ENCODE measurements at places on chromosomes 3 and 15. TPM values are rescaled to one million over a fixed set of nuclear protein-coding genes. Genes with fewer than 3 reads are reported as not detected.

GRCh38 chr15:45378913-45379262 lies 544 bp upstream of the GATM start:
- H3K4me1 ChIP-seq = peaks cover 4% of the 10 kb centered on the region
- no peaks in the 10 kb centered on the region for H3K27me3 ChIP-seq
- H3K36me3 ChIP-seq = no peaks in the 10 kb centered on the region
- no peak for DNase-seq

DNA sequence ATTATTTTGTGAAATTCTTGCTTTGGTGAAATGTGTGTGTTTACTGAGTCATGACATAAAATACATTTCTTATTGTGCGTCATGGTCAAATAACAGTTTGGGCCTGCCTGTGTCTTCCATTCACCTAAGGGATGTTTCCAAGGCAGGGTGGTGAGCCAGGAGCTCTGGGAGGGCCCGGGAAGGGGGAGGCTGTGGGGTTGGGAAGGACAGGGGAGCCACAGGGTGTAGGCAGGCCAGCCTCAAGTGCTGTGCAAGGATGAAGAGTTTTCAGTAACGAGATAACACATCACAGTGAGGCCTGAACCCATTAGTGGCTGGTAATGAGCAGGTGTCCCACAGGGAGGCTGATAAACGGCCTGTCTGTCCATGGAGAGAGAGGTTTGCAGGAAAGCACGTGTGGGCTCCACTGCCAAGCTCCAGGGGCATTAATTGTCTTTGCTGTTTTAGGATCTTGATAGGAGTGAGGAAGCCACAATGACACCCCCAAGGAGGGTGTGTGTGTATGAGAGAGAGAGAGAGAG lies 35.6 kb upstream of the SEC13 start:
- H3K27me3 ChIP-seq = no peaks in the 10 kb centered on the region
- no peak overlapping the region for H3K27ac ChIP-seq
- peaks cover 3% of the 10 kb centered on the region for H3K4me1 ChIP-seq
- no peak for DNase-seq
- no peaks in the 10 kb centered on the region for H3K36me3 ChIP-seq

GRCh38 chr15:96325541-96326327 lies 4.8 kb upstream of the NR2F2 start:
- no peak for DNase-seq
- H3K36me3 ChIP-seq = no peaks in the 10 kb centered on the region
- H3K4me1 ChIP-seq = peaks cover 4% of the 10 kb centered on the region

- no peaks in the 10 kb centered on the region for H3K36me3 ChIP-seq
- H3K4me3 ChIP-seq = no peak overlapping the region
- H3K27ac ChIP-seq = no peak overlapping the region
- H3K4me1 ChIP-seq = no peaks in the 10 kb centered on the region
- H3K27me3 ChIP-seq = no peaks in the 10 kb centered on the region
- no peak for DNase-seq
Observed at GRCh38 chr15:37733628-37734027, 200.8 kb upstream of the TMCO5A start.

DNA sequence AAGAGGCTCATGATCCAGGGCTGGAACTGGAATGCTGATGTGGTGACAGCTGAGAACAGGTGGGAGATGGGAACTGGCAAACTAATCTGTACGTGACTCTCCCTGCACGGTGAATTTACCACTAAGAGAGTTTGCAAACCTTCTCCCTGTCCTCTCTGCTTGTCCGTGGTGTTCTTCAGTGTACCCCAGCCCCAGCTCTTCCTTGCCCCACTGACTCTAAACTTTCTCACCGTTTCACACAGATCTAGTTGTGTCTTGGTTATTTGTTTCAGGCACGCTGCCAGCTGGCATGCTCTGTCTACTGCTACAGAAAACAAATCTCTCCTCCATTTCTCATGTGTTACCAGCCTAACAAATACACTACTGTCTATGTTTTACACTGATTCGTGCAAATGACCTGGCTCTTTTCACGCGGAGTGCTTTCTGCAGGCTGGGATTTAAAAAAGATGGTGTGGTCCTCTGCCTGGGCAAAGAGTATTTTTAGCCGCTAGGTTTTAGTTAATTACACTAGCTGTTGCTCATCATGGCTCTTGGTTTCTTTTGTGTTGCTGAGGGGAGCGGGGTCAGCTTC lies 192.7 kb upstream of the LRIG1 start:
- peaks cover 7% of the 10 kb centered on the region for H3K4me1 ChIP-seq
- H3K27ac ChIP-seq = no peak overlapping the region
- H3K4me3 ChIP-seq = no peak overlapping the region
- peak; percentile 53 for DNase-seq
- no peaks in the 10 kb centered on the region for H3K36me3 ChIP-seq

DNA sequence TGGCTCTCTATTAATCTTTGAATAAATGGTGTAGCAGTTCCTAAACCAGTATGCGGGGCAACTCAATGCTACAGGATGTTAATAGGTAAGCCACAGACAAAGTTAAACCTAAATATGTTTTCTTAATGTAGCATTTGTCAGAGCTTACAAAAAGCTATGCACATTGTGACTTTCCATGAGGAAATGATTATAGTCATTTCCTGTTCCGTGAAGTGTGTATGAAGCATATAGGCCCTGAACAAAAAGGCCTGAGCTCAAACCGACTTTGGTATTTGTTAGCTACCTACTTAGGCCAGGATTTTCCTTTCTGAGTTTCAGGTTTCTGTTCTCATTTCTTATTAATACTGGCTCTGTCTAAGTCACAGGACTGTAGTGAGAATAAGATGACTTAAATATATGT lies 14.2 kb downstream of the ZNF80 start:
- DNase-seq = no peak
- no peak overlapping the region for H3K27ac ChIP-seq
- no peaks in the 10 kb centered on the region for H3K4me1 ChIP-seq

DNA sequence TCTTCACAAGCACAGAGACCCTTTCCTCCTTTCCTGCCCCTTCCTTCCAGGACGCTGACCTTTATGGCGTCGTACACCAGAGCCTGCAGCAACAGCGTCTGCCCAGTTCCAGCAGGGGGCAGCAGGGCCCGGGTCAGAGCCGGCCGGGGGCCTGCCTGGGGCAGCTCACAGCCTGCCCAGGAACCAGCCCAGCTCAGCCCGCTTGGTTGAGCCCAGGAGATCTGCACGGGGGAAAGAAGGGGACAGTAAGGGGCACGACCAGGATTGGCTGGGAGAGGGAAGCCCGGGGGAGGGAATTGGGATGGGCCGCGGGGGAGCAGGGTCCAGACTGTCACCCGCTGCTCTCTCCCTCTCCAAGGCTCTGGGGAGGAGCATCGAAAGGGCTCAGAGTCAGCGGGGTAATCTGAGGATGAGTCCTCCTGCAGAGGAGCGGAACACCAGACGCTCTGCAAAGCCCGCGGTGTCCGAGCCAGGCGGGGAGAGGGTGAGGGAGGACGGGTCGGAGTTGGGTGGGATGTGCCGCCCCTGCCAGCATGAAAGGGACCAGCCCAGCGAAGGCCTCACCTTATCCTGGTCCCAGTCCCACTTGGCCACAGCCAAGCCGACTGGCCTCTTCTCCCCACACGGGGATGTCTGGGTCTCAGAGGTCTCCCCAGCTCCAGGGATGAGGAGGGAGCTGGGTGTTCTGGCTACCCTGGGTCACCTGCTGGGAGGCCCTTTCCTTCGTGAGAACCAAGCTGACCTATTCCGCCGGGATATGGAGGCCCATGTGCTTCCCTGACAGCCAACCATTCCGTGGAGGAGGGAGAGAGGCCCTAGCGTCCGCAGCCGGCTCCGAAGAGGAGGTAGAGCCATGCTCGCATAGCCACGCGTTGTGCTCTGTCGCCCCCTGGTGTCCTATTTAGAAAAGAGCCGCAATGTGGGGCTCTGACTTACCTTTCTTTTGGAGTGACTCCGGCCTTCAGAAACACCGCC lies 7.4 kb upstream of the IGDCC3 start:
- H3K27ac ChIP-seq = no peak overlapping the region
- H3K4me1 ChIP-seq = peaks cover 21% of the 10 kb centered on the region
- no peaks in the 10 kb centered on the region for H3K27me3 ChIP-seq
- H3K36me3 ChIP-seq = no peaks in the 10 kb centered on the region
- H3K4me3 ChIP-seq = peak overlapping the region; percentile 43

Gene GOLGA6D
- total RNA-seq = 29.8 TPM

DNA sequence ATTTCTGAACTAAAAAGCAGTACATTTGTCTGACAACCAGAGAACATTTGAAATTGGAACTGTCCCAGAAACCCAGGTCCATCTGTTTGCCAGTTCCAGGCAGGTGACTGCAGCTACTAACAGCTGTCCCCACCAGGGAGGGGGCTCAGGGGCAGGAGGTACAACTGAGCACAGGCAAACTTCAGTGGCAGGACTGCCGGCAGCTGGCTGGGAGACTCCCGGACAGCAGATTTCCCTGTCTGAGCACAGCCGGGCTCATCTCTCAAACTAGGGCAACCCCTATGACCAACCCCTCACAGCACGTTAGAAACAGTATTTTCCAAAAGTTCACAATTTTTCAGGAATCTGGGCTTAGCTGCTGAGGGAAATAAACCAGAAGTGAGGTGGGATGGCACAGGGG lies 88.8 kb downstream of the MEGF11 start:
- no peak overlapping the region for H3K4me3 ChIP-seq
- no peak for DNase-seq
- H3K27ac ChIP-seq = no peak overlapping the region
- no peaks in the 10 kb centered on the region for H3K36me3 ChIP-seq

DNA sequence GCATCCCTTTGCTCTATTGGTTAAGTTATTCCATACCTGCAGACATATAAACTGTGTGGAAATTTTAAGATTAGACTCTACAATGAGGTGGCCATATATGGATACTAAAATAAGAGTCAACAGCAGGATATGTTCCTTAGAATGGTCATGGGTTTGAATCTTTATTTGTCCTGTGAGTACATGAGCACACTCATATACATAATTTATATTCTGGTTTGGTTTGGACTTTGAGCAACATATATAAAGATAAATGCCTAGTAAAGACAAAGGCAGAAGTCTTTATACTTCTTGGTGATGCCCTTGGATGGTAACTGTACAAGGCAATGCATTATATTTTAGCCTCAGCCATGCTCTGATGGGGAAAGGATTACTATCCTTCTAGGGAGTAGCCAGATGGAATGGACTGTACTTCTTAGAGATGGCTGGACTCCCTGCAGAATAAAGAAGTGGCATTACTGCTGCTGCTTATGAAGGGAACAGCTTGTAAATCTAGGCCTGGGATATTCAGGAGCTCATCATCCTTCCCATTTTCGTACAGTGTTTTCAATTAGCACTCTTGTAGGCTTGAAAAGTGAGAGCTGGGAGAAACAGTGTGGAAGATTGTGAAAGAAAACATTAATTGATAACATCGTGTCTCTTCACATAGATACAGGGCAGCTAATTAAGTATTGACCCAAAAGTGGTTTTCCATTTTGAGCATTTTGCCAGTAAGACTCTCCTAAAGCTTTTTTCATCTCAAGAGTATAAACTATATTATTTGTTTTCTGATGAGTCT lies 60.4 kb downstream of the HMG20A start:
- no peaks in the 10 kb centered on the region for H3K4me1 ChIP-seq
- H3K27me3 ChIP-seq = no peaks in the 10 kb centered on the region
- no peak for DNase-seq
- no peak overlapping the region for H3K4me3 ChIP-seq

Gene CD200
- 3.4 TPM for total RNA-seq

Gene LRRC15
- 0.06 TPM for total RNA-seq

Gene C2CD4A
- total RNA-seq = 0.12 TPM

Gene CLDN1
- total RNA-seq = 5.7 TPM

- H3K36me3 ChIP-seq = no peaks in the 10 kb centered on the region
- H3K4me1 ChIP-seq = peaks cover 11% of the 10 kb centered on the region
- no peaks in the 10 kb centered on the region for H3K27me3 ChIP-seq
- DNase-seq = no peak
- no peak overlapping the region for H3K4me3 ChIP-seq
Observed at GRCh38 chr3:113719294-113719693, 22.9 kb upstream of the USF3 start.

GRCh38 chr3:24443476-24443875 lies 51.2 kb downstream of the THRB start:
- no peaks in the 10 kb centered on the region for H3K4me1 ChIP-seq
- H3K4me3 ChIP-seq = no peak overlapping the region
- H3K27ac ChIP-seq = no peak overlapping the region
- no peak for DNase-seq
- H3K36me3 ChIP-seq = no peaks in the 10 kb centered on the region

Gene LARP6
- 49.6 TPM for total RNA-seq

DNA sequence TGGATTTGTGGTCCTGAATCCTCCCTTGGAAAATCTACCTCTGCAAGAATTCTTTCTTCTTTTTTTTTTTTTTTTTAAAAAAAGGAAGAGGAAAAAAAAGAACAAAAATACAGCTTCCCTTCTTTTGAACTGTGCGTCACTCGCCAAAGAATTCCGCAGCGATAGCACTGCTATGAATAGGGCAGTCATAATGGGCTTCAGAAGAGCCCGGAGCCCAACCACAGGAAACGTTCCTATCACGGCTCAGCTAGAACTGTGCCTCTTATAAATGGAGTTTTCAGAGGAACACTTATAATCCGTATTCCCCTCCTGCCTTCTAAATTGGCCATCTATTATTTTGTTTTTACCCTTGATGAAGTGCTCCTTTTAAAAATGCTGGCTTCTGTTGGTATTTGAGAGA lies 227.7 kb downstream of the ADAMTS17 start:
- peak overlapping the region; percentile 70 for H3K27ac ChIP-seq
- H3K4me1 ChIP-seq = peaks cover 17% of the 10 kb centered on the region
- no peaks in the 10 kb centered on the region for H3K27me3 ChIP-seq
- peak; percentile 82 for DNase-seq
- H3K36me3 ChIP-seq = no peaks in the 10 kb centered on the region
- H3K4me3 ChIP-seq = no peak overlapping the region

- H3K36me3 ChIP-seq = no peaks in the 10 kb centered on the region
- H3K27me3 ChIP-seq = no peaks in the 10 kb centered on the region
- DNase-seq = no peak
- no peaks in the 10 kb centered on the region for H3K4me1 ChIP-seq
- H3K4me3 ChIP-seq = no peak overlapping the region
- no peak overlapping the region for H3K27ac ChIP-seq
Observed at GRCh38 chr15:20643829-20644425, 102.3 kb upstream of the GOLGA6L6 start.

Gene TRPM1
- 4.4 TPM for total RNA-seq

- H3K27ac ChIP-seq = no peak overlapping the region
- no peak overlapping the region for H3K4me3 ChIP-seq
- no peaks in the 10 kb centered on the region for H3K27me3 ChIP-seq
Observed at GRCh38 chr3:175212896-175213295, 353.8 kb downstream of the NAALADL2 start.

GRCh38 chr3:128060473-128061381 lies 8.5 kb downstream of the SEC61A1 start:
- no peaks in the 10 kb centered on the region for H3K27me3 ChIP-seq
- peaks cover 5% of the 10 kb centered on the region for H3K4me1 ChIP-seq
- no peaks in the 10 kb centered on the region for H3K36me3 ChIP-seq
- H3K4me3 ChIP-seq = no peak overlapping the region

- H3K27me3 ChIP-seq = no peaks in the 10 kb centered on the region
- no peak overlapping the region for H3K4me3 ChIP-seq
- no peak for DNase-seq
- no peak overlapping the region for H3K27ac ChIP-seq
- H3K4me1 ChIP-seq = no peaks in the 10 kb centered on the region
Observed at GRCh38 chr3:105449414-105449813, 82.7 kb downstream of the ALCAM start.

GRCh38 chr15:52171386-52171785 lies 19.8 kb downstream of the GNB5 start:
- H3K4me3 ChIP-seq = no peak overlapping the region
- DNase-seq = peak; percentile 28
- no peaks in the 10 kb centered on the region for H3K36me3 ChIP-seq
- no peaks in the 10 kb centered on the region for H3K27me3 ChIP-seq
